ENCODE measurements at places on chromosomes 6 and 20.

DNA sequence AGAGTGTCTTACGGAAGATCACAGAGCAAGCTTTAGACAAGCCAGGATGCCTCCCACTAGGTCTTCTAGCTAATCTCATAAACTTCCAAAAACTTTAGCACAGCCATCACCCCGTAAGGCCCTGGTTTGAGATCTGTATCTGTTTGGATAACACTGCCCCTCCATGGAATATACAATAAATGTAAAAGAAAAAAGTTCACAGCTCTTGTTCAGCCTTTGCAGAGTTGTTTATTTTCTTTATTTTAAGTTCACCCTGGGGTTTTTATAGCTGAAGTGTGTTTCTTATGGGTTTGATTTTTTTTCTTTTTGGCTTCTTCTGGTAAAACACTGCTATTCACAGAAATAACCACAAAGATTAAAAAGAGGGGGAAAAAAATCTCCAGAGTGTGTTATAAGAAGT lies 125.6 kb downstream of the EYA2 start:
- no peak for DNase-seq

- no peak for DNase-seq
Measured at GRCh38 chr6:37054171-37054570, 48.7 kb downstream of the FGD2 start.

GRCh38 chr6:153729189-153729588 lies 309.9 kb upstream of the OPRM1 start:
- no peak for DNase-seq

GRCh38 chr6:170025341-170025911 lies 265.5 kb downstream of the DLL1 start:
- no peak for DNase-seq

DNA sequence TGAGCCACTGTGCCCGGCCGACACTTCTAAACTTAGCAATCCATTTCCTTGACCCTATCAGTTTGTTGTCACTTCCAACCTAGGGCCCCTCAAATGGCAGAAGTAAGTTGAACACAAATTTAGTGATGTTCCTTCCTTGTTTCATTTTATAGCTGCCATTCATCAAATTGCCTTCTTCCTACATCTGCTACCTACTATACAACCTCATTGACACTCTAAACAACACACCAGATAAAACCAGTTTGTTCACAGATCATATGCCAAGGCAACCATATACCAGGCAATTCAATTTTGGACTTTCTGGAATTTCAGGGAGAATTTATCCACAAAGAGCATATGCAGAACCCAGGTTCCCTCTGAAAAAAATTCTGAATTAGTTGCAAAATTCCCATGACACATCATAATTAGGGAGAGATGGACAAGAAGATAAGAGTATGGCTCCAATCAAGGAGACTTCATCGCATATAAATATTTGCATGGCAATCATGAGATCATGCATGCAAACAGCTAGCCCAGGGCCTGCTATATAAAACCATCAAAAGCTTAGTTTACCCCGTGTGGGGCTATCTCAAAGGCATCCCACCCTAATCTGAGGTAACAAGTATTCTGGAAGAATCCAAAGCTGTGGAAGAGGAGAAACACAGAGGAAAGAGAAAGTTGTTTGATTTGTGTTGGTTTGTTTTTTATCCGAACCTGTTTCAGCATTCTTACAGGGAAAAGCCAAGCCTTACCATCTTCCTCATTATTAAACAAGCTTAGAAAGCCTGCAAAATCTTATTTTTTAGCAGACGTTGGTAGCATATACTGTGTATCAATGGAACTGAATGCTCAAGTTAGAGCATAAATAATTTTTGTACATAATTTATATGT lies 132.8 kb upstream of the TNFAIP3 start:
- no peak for DNase-seq

DNA sequence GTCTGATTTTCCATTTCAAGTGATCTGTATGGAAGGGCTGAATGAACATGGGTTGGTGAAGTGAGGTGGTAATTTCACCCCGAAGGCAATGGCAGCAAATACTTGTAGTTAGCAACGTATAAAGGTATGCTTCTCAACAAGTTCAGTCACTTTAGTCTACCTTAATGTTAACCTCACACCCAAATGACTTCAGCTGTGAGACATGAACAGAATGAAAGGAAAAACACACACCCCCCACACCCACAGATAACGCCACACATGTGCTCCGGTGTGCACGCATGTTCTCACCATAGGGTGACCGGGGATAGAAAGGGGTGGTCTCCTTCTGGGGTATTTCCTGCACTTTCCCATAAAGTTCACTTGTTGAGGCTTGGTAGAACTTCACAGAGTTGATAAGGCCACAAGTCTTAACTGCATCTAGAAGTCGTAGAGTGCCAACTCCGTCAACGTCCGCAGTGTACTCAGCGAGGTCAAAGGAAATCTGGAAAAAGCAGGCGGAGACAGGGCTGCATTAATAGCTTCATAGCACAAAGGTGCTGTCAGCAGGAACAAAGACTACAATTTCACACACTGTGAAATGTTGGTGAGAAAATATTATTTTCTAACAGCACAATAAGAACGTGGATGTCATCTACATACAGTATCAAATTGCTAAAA lies 284.8 kb downstream of the GMDS start:
- no peak for DNase-seq

GRCh38 chr20:33897313-33897912 lies 86.3 kb downstream of the CHMP4B start:
- no peak for DNase-seq
